ENCODE measurements at places on chromosomes 4 and X. TPM values are rescaled to one million over a fixed set of nuclear protein-coding genes. Genes with fewer than 3 reads are reported as not detected.

- no peak for DNase-seq
Observed at GRCh38 chr4:85411386-85411785, 63.6 kb upstream of the ARHGAP24 start.

- DNase-seq, result no peak
Observed at GRCh38 chr4:13659341-13660070, 32.0 kb upstream of the BOD1L1 start.

- no peak for DNase-seq
Observed at GRCh38 chr4:100431416-100431815, 86.4 kb downstream of the EMCN start.

- DNase-seq, result no peak
Observed at GRCh38 chr4:109723110-109723509, 6.8 kb downstream of the PLA2G12A start.

GRCh38 chrX:2263203-2263602 is 237.6 kb downstream of the DHRSX start:
- no peak for DNase-seq

- DNase-seq, result no peak
Observed at GRCh38 chr4:186304866-186305505, 39.0 kb downstream of the F11 start.

DNA sequence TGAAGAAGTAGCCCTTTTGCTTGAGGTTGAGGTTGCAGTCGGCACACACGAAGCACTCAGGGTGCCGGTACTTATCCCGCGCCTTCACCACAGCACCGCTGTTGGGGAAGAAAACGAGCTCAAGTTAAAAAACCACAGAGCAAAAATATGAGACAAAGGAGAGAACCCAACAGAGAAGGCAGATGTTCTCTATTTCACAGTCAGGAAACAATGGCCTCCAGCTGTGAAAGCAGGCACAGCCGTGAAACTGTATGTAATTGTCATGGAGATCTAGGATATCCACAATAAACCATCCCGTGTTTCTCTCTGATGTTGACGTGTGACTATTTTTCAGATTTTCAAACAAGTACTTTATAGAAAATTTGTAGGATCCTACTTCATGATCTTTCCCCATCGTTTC is 30.9 kb upstream of the CCDC110 start:
- no peak for DNase-seq

- DNase-seq, result no peak
Observed at GRCh38 chrX:36867143-36867542, 141.0 kb upstream of the FAM47C start.

DNA sequence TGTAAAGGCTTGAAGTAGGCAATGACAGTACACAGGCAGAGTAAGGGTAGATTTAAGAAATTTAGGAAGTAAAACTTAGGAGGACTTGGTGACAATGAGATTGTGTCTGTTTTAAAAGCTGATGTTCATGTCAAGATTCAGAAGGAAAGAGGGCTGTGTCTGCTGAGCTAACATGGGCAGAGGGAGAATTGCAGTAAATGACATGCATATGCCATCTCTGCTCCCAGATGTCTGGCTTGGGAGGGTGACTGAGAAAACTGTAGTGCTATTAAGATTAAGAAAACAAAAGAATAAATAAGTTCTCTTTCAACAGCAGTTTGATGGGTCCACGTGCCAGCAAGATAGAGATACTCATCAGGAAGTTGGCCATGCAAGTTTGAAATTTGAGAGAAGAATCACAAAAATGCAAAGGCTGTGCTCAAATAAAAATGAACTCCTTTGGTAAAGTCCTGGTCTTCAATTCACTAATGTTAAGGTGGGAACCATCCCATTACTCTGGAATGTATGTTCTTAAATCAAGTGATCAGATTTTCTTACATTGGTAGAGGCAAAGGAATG is 7.2 kb downstream of the NFXL1 start:
- DNase-seq, result no peak

GRCh38 chr4:957581-958313 is 15.6 kb downstream of the DGKQ start:
- DNase-seq, result no peak

The SLIT2 gene
- 47.2 TPM for total RNA-seq

The SPANXN4 gene
- not detected for total RNA-seq
